Stomach (tissue), 19 donors: ENCODE measurements at places on chromosomes 6 and 20. TPM values are rescaled to one million over a fixed set of nuclear protein-coding genes. Genes with fewer than 3 reads are reported as not detected.

Gene FLRT3
- 38.2 TPM for total RNA-seq

- peak; percentile 71 for DNase-seq
Measured at GRCh38 chr20:62361799-62362589, 5.1 kb downstream of the LAMA5 start.

GRCh38 chr20:44576297-44576696, 6.1 kb upstream of the PKIG start:
- peak; percentile 48 for DNase-seq

DNA sequence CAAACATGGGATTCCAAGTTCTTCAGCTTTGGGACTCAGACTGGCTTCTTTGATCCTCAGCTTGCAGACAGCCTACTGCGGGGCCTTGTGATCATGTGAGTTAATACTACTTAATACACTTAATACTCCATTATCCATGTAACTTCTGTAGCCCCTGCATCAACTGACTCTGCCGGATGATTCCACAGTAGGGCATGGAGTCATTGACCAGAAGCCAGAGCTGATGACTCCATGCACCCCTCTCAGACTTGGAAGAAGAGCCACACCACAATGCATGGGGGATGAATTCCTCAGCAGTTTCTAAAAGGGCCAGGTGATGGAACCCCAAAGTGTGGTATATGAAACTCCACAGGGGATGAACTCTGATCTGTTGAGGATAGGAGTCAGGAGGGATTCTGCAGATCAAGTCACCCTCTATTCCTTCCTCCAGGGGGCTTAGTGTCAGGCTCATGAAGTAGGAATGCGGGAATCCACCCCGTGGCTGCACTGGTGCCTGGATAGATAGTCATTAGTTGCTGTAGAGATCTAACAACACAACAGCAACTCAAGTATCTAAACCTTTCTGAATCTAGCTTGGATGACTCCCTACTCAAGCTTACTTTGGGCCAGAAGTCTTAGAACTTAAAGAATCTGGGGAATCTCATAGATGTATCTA, 70.2 kb downstream of the GPR6 start:
- DNase-seq = no peak

GRCh38 chr6:49252901-49253300, 210.2 kb downstream of the MMUT start:
- no peak for DNase-seq

- DNase-seq = no peak
Measured at GRCh38 chr20:53602661-53603060, 9.0 kb upstream of the ZNF217 start.

DNA sequence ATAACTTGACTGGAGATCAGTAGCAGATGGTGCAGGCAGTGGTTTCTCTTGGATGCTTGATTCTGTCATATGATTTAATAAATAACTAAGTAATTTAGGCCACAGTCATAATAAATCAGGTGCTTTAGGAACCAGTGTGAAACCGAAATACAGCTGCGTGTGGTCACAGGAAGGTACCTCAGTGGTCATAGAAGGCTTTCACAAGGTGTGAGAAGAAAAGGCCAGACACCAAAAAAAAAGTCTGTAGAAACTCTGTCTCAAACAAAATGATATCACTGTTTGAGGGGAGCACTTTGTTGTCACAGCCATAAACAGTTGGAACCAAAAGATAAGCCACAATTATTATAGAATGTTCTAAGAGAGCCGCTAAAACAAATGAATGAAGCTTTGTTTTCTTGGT, 56.5 kb downstream of the ARMC2 start:
- no peak for DNase-seq

Gene NSFL1C
- 13.4 TPM for total RNA-seq

DNA sequence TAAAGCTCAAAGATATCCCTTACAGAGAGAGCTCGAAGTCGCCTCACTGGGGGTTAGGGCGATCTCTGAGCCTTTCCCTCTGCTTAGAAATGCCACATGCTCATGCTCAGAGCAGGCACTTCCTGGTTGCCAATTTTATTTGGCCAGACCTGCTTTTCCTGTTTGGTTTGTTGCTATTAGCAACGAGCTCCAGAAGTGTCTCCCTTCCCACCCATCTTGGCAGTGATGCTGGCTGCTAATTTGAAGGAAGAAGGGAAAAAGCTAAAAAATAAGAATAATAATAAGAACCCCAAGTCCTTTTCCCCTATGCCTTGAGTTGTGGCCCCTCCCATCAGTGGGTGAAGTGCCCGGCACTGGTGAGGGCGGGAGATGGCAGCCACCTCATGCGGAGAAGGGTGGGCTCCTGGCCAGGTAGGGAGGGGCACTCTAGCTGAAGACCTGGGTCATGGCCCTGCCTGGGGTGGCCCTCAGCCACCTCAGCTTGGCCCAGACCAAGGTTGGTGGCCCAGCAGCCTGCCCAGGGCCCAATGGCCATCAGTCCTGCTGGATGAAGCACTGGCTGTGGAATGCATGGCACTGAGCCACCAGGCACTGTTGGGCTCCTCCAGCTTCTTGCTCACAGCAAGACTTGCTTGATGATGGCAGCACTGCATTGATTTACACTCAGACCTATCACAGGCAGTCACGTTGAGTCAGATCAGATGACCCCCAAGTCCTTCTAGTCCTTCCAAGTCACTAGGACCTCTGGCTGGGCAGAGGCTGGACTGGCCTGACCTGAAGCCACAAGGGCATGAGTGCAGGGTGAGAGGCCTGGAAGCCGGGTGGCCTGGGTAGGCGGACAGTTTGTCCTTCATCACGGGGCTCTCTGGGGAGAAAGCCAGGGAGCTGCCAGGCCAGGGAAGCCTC, 79.0 kb downstream of the SYNJ2 start:
- DNase-seq = peak; percentile 93

GRCh38 chr20:7346562-7346961, 579.1 kb downstream of the BMP2 start:
- no peak for DNase-seq

- no peak for DNase-seq
Measured at GRCh38 chr6:6746970-6747338, 158.4 kb downstream of the LY86 start.

Gene WFDC2
- 72.6 TPM for total RNA-seq
